ENCODE measurements at places on chromosomes 7 and 10.

DNA sequence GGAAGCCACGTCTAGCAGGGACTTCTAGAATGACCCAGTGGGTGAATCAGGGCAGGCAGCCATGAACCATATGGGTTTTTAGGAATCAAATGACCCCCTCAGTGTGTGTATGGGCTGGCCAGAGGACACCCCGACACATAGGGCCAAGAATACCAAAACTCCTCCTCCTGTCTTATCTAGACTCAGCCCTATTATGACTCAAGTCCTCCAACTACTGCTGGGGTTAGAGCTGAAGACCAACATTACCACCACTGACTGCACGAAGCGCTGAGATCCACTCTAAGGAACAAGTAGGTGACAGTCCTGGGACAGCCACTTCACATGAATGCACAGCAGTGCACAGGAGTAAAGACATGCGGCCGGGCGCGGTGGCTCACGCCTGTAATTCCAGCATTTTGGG lies 11.5 kb upstream of the SVOPL start:
- no peak for DNase-seq

DNA sequence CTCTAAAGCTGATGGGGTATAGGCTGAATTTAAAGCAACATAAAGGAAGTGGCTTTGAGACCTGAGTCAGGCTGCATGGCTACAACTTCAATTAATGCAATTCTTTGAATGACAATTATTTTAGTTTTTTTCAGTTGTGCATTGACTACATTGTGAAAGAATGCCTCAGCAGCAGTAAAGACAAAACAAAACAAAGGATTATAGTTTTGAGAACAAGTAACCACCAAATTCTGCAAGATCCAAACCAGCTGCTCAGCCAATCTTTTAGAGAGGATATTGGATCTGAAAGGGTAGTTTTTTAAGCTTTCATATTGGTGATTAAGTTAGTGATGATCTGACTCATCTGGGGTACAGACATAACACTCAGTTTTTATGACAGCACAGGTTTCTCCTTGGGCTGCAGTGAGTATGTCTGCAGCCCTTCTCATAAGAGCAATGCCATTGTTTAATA lies 40.6 kb upstream of the ABCA13 start:
- DNase-seq: no peak

- DNase-seq: no peak
Observed at GRCh38 chr7:30864101-30864500, 47.6 kb upstream of the AQP1 start.

DNA sequence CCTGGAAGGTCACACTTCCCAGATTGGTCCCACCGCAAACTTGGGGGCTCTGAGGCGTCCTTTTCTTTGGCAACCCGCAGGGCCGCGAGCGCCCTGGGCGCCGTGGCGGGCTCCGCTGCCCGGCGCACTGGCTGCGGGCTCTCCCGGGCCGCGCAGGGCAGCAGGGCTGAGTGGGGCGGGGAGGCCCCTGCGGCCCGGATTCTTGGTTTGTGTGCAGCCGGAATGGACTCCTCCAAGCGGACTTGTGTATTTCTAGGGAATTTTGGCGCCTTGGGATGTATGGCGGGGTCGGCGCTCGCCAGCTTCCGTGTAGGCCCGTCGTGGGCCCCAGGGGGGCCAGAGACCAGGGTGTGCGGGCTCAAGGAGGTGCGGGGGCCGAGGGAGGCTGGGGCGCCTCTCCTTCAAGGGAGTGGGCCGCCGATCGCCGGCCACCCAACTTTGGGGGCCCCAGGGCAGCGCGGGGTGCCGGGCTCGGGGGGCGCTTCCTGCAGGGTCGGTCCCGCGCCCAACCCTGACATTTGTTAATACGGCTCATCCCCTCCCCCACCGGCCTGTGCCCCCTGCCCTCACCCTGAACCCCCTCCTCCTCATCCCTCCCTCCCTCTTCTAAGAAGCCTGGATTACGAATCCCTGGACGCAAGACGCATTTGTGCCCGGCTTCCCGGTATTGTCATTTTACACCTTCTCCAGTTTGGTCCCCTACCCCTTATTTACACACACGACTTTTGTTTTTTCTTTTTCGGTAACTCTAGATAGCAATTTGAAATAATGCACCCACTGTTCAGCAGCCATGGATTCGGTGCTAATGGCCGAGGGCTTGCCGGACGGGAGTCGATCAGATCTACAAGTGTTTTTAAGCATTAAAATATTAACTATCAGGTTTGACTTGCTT lies 2.5 kb downstream of the TCF7L2 start:
- DNase-seq: peak; percentile 4

- DNase-seq: no peak
Observed at GRCh38 chr10:15849316-15849715, 11.0 kb downstream of the MINDY3 start.

DNA sequence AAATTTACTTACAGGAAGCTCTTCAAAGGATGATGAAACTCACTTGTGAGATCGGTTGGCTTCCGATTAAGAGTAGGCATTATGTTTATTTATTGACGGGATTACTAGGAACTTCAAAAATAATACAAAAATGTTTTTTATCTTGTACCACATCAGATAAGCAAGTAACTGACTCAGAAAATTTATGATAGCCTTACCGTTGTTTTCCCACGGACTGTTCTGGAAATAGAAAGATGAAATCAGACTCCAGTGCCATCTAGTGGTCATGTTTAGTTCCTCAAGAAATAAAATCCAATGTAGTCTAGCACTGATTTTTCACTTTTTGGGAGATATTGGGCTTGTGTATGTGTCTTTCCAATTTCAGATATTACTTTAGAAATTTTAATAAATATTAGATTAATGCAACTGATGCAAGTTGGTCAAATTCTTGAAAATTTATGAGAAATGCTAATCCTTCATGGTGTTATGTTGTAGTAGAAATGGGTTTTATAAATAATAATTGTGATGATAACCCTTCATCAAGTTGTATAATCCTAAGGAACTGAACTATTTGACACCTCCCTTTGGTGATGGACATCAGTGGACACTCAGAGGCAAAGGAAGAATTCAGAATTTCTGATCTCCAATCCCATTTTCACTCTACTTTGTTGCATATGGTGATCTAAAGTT lies 168.8 kb downstream of the TMEM26 start:
- no peak for DNase-seq

GRCh38 chr10:31343009-31343408 lies 24.0 kb downstream of the ZEB1 start:
- no peak for DNase-seq

- DNase-seq: no peak
Observed at GRCh38 chr7:137937202-137937560, 64.7 kb downstream of the CREB3L2 start.

- DNase-seq: no peak
Observed at GRCh38 chr10:52472406-52473146, 158.5 kb downstream of the DKK1 start.

DNA sequence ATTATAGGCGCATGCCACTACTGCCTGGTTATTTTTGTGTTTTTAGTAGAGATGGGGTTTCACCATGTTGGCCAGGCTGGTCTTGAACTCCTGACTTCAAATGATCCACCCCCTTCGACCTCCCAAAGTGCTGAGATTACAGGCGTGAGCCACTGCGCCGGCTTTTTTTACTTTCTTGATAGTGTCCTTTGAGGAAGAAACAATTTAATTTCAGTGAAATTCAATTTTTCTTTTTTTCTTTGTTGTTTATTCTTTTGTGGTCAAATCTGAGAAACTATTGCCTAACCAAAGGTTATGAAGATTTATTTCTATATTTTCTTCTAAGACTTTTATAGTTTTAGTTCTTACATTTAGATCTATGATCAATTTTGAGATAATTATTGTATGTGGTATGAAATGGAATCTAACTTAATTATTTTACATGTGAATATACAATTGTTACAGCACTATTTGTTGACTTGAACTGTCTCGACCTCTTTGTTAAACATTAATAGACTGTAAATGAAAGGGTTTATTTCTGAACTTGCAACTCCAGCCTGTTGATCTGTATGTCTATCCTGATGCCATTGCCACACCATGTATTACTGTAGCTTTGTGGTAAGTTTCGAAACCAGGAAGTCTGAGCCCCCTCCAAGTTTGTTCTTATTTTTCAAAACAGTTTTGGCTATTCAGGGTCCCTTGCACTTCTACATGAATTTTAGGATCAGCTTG lies 19.8 kb upstream of the RASSF4 start:
- DNase-seq: no peak

DNA sequence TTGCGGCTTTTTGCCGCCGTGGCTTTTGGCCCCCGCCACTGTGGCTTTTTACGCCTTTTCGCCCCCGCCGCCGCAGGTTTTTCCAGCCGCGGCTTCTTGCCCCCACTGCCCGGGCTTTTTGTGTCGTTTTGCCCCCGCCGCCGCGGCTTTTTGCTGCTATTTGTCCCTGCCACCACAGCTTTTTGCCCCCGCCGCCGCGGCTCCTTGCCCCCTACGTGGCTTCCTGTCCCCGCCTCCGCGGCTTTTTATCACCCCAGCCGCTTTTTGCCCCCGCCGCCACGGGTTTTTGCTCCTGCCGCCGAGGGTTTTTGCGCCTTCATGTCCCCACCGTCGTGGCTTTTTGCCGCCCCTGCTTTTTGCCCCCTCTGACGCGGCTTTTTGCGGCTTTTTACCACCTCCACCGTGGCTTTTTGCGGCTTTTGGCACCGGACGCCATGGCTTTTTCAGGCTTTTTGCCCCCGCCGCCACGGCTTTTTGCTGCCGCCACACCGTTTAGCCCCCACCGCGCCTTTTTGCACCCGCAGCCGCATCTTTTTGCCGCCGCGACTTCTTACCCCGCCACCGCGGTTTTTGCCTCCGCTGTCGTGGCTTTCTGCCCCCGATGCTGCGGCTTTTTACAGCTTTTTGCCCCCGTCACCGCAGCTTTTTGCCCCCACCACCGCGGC lies 637.0 kb downstream of the ZNF716 start:
- peak; percentile 1 for DNase-seq

DNA sequence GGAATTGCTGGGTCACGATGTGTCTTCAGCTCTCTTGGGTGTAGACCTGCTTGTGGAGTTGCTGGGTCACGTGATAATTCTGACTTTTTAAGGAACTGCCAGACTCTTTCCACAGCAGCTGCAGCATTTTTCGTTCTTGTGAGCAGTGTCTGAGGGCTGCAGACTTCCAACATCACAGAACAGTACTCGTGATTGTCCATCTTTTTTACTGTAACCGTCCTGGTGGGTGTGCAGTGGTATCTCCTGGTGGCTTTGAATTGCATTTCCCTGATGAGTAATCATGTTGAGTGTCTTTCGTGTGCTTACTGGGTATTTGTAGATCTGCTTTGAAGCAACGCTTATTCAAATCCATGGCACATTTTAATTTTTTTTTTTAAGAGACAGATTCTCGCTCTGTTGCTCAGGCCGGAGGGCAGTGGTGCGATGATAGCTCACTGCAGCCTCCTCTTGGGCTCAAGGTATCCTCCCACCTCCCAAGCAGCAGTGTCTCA lies 22.7 kb downstream of the INPP5A start:
- DNase-seq: no peak

DNA sequence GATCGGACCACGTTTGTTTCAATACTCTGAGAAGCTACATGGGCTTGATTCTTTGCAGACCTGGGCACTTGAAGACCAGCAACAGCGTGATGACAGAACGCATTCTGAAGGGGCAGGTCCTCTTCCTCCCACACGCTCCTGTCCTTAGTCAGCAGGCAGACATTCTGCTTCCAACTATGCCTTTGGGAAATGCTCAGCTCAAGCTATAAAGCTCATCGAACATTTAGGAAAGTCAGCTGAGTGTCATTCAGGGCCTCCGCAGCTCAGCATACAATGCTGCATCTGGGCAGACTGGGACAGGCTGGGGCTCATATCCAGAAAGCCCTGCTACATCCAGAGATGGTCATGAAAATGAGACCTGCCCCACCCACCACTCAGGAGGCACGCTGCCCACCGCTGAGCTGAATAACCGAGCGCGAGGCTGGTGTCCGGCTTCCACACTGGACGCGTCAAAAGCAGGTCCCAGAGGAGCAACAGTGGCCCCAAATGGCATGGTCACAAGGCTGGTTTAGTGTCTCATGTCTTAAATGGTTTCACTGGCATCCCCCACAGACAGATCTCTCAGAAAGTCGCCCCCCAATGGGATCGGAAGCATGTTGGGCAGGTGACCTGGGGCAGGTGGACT lies 274.0 kb downstream of the DNAJB6 start:
- DNase-seq: no peak

- DNase-seq: no peak
Observed at GRCh38 chr7:6178298-6179029, 94.0 kb downstream of the CYTH3 start.

DNA sequence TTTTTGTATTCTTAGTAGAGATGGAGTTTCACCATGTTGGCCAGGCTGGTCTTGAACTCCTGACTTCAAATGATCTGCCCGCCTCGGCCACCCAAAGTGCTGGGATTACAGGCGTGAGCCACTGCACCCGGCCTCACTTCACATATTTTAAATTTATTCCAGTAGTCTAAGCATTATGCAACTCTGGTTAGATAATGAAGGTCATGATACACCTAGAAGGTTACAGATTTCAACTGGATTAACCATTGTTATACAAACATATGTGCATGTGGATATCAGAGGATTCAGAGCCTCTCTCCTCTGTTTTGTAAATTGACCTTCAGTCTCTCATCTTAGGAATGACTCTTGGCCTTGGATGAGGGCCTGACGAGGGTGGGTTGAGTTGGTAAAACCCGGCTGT lies 146.3 kb downstream of the DPP6 start:
- DNase-seq: no peak

- DNase-seq: no peak
Observed at GRCh38 chr10:86664341-86665217, 3.7 kb upstream of the LDB3 start.

DNA sequence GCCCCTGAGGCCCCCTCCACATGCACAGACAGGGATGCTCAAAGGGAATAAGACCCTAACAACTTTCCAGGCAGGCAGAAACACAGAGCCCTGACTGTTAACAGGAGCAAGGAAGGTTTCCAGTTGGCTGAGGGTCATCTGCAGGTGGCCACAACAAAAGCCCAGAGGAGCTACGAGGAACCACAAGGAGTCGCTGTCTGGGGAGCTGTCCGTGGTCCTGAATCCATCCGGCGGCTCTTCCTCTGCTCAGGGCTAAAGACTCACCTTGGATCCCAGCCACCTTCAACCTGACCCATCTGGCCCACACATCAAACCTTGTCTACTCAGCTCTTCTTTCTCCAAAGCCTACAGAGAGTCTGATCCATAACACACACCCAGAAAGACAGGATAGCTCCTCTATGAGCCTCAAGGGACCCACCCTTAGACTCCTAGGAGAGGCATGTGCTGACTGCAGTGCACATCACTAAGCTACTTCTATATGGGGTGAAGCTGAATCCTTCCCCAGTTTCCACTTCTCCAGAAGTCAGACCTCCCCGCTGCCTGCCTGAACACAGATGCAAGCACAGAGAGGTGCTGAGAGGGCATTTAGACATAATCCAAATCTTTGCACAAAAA lies 104.0 kb downstream of the SLIT1 start:
- DNase-seq: peak; percentile 75
